Neuronal stem cell (in vitro differentiated cells): ENCODE measurements at places on chromosomes 6 and 20.

GRCh38 chr6:16346831-16347230 lies 108.4 kb downstream of the GMPR start:
- H3K4me3 ChIP-seq = no peak overlapping the region
- no peak overlapping the region for H3K27ac ChIP-seq
- H3K36me3 ChIP-seq = no peaks in the 10 kb centered on the region
- no peaks in the 10 kb centered on the region for H3K27me3 ChIP-seq
- no peak for DNase-seq
- peaks cover 17% of the 10 kb centered on the region for H3K4me1 ChIP-seq

DNA sequence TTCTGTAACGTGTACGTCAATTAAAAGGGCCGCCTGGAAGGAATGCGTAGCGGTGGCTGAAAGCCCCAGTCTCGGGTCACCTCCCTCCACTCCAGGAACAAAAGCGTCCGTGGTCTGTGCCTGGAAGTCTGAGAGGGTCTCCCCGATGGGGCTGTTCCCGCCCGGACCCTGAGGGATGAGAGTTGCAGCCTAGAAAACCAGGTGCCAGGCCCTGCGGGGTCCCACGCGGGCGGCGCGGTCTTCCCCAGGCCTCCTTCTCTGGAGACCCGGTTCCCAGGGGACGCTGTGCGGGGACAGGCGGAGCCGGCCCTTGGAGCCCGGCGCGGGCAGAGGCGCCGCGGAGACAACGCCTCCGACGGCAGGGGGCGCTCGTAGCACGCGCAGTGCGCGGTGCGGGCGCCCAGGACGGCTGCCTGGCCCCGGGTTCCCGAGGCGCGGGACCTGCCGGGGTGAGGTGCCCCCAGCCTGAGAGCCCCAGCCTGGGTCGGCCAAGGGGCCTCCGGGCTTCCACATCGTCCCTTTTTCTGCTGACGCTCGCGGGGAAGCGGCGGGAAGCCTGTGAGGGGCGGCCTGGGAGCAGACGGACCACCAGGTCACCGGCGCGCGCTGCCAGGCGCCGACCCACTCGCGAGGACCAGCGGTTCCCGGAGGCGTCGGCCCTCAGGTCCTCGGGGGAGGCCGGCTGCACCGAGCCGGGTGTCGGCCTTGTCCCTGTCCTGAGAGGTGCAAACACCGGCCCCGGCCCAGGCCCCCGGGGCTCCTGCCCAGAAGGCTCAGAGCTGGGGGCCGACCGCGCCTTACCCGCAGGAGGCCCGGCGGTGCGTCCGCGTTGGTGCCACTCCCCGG lies 5.3 kb upstream of the FOXC1 start:
- DNase-seq = peak; percentile 85
- peaks cover 88% of the 10 kb centered on the region for H3K27me3 ChIP-seq
- H3K27ac ChIP-seq = no peak overlapping the region
- no peaks in the 10 kb centered on the region for H3K36me3 ChIP-seq
- H3K4me3 ChIP-seq = peak overlapping the region; percentile 73

- H3K4me1 ChIP-seq = peaks cover 3% of the 10 kb centered on the region
- no peaks in the 10 kb centered on the region for H3K27me3 ChIP-seq
- H3K36me3 ChIP-seq = no peaks in the 10 kb centered on the region
These were observed 56.0 kb upstream of the DDR1 start for GRCh38 chr6:30828027-30828962.

- H3K4me1 ChIP-seq = no peaks in the 10 kb centered on the region
- no peak overlapping the region for H3K4me3 ChIP-seq
- H3K36me3 ChIP-seq = no peaks in the 10 kb centered on the region
- no peak for DNase-seq
These were observed 110.4 kb upstream of the ARMC2 start for GRCh38 chr6:108737594-108738546.

DNA sequence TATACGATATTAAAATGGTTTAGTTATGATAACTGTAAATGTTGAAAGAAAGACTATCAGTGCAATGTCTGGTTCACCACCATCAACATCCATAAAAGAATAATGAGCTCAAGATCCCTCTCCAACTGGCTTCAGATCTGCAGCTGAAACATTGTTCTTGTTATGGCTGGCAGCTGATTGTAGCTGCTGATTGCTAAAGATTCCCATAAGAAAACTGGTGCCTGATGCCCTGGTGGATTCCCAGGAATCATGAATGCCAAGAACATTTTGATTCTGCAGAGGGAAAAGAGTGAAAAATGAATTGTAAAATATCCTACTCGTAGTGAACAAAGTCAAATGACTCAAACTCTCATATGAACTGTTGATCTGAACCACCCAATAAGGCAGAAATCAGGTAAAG lies 1160.2 kb downstream of the EPHA7 start:
- H3K27ac ChIP-seq = no peak overlapping the region
- DNase-seq = no peak
- no peaks in the 10 kb centered on the region for H3K4me1 ChIP-seq
- no peaks in the 10 kb centered on the region for H3K27me3 ChIP-seq
- H3K4me3 ChIP-seq = no peak overlapping the region

GRCh38 chr20:56631990-56632327 lies 2.9 kb downstream of the TFAP2C start:
- no peak for DNase-seq
- H3K27ac ChIP-seq = no peak overlapping the region
- no peak overlapping the region for H3K4me3 ChIP-seq
- H3K27me3 ChIP-seq = peaks cover 46% of the 10 kb centered on the region
- H3K36me3 ChIP-seq = no peaks in the 10 kb centered on the region
- H3K4me1 ChIP-seq = no peaks in the 10 kb centered on the region
